ENCODE measurements at places on chromosomes 12 and 14.

DNA sequence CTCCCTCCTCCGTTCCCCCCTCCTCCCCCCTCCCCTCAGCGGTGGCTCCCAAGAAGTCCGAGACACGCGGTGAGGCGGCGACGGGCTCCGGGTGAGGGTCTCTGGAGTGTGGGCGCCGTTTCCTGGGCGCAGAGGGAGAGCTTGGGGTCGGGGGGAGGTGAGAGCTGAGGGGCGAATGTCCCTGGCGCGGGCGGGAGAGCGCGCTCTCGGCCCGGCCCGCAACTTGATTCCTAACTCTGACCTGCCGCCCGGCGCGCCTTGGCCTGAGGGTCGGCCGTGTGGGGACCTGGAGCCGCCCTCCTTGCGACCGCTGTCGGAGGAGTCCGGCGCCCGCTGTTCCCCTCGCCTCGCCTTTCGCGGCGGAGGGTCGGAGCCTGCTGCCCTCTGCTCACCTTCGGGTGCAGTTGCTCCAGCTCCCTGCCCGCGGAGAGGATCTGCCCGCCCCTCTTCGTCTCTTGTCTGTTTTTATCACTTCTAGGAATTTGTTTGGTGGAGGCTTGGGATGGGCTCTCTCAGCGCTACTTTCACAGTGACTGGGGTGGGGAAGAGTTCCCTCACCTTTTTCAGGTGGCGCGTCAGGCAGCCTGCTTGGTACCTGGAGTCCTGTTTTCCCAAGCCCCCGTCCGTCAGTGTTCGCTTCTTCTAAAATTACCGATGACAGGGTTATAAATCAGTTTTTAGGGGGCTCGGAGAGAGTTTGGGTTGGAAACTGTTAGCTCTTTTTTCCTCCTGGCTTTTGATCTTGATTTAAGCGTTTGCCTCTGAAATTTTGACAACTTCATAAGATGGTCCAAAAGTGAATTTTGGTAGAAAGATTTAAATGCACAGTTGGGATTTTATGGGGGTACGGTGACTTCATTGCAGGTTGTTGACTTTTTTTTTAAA lies 495 bp downstream of the ADIPOR2 start:
- no peak for DNase-seq

DNA sequence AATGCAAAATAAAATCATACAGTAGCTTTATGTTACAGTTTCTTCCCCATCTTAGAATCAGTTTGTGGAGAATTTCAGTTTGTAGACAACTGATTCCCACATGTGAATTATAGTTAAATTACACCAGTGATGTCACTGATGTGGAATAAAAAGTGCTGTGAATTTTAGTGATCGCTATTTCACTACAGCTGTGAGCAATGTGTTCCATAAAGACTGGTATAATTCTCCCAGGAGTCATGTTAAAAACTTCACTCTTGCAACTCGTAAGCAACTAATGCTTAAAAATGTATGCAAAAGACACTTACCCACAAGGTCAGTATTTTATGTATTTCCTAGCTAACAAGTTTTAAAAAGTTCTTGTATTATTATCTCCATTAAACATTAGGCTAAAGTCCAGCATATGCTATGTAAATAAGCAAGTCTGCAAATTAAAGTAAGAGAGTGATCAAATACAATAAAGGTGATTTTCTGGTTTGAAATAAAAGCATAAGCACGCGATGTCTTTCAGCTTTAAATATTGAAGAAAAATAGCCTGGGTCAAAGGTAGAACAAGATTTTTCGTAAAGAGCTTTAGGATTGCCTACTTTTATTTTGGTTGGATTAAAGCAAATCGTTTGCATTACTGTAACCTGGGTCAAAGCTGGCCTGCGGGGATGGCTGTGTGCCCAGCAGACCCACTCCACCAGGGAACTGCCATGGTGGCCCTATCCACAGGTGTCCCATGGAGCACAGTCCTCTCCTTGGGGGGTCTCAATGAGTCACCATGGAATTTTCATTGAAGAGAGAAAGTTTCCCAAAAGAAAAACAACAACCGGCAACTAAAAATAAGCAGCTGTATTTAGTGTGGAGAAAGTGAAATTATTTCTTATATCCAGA lies 12.7 kb upstream of the LRIG3 start:
- DNase-seq: no peak

- no peak for DNase-seq
Observed at GRCh38 chr12:106625976-106626375, 43.2 kb downstream of the RFX4 start.

GRCh38 chr14:81427348-81428058 lies 27.4 kb upstream of the STON2 start:
- DNase-seq: peak; percentile 64

GRCh38 chr14:30996892-30997659 lies 28.4 kb upstream of the AP4S1 start:
- DNase-seq: no peak

DNA sequence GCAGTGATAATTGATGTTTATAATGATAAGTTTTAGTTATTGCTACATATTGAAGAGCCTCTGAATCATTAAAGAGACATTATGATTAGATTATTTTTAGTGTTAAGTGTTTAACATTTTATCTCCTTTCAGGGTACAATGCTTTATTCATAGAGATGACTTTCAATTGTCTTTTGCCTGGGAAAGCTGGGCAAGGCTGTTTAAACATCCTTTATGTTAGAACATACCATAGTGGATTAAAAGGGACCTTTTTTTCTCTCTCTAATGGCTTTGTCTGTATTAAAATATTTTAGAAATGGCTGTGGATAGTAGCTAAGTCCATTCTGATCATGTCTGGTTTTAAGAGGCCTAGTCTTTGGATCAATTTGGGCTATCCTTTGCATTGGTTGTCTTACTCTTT lies 427.5 kb upstream of the MIS18BP1 start:
- no peak for DNase-seq

DNA sequence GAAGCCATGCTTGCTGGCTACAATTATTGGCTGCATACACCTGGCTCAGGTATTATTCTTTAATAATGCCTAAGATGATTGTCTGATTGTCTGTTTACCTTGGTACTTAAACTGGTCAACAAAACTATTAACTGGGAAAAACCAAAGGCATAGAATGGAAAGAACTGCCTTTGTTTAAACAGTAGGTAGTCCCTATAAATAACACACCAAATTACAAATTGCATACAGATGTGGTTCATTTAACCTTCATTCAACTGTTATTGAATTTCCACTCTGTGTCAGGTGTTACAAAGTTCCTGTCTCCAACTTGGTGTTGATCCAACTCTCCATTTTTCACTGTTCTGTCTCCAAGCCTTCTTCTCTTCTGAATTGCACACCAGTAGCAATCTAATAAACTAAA lies 79.8 kb upstream of the FSCB start:
- DNase-seq: no peak

- peak; percentile 33 for DNase-seq
Observed at GRCh38 chr12:81078469-81079196, 754 bp downstream of the ACSS3 start.

GRCh38 chr14:77967110-77967509 lies 167.2 kb downstream of the ADCK1 start:
- no peak for DNase-seq

DNA sequence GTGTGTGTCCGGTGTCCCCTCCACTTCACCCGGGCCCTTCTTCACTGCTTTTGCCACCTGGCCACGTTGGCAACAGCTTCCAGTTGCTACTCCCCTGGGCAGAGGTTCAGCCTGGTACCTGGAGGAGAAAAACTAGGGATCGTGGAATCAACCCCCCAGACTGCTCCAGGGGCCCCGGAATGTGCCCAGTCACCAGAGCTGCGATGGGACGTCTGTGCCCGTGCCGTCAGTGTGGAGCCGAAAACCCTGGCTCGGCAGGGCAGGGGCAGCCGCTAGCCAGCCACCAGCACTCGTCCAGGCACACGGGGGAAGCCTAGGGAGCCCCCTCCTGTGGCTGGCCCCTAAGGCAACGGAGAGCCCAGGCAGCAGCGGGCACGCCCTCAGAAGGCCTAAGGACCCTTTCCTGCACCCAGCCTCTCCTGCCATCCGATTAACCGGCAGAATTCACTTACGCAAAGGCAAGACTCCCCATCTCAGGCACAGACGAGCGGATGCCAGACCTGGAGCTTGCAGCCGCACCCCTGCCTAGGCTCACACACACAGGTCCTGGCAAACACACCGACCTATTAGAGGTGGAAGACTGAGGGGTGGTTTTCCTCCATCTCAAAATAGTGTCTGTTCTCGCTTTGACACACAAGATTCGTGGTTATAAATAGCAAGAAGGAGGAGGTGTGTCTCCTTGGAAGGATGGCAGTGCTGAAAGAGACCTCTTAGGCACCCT lies 62.6 kb downstream of the FBXL14 start:
- no peak for DNase-seq

DNA sequence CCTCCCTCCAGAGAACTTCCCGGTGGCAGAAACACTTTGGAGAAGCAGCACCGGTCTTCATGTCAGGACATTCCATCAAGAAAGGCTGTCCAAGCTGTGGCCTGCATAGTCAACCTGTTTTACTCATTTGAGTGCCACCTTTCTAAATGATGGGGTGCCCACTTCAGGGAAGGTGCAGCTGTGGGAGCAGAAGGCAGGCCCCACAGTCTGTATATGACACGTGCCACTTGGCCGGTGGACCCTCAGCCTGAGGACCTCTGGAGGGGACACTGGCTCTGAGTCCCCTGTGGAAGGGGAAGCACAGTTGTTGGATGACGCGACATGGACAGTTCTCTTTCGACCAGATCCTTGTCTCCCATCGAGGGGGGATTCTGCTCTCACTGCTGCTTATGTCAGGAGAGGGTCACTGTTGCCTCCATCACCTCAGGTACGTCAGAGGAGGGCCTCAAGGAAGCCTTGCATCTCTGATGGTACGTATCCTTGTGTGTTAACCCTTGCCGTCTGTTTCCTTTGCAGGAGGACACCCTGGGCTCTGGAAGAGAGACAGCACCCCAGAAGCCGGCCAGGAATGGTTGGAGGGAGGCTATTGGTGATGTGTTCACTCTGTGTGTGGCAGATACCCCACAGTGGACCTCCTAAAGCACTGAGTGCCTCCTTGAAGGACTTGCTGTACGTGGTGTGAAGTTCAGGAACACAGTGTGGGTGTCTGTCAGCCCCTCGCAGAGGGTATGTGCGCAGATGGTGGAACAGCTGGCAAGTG lies 132.1 kb upstream of the RTL1 start:
- DNase-seq: peak; percentile 9

DNA sequence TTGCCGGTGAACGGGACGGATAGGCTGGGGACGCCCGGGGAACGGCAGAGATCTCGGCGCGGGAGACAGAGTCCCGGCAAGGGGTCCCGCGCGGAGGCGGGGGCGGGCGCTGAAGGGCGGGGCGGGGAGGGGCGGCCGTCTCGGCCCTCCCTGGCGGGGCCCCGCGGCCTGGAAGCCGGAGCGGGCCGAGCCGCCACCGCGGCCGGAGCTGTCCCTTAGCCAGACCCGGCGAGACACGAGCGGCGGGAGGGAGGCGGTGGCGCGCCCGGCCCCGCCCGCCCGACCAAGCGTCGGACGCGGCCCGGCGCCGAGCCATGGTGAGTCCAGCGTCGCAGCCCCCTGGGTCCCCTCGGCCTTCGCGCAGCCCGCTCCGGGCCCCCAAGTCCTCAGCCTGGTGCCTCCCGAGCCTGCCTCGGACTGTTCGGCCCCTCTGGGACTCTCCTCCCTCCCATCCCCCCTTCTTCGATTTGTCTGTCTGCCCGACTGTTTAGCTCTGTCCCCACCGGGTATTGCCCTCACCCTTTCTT lies at the start of gene ARHGEF40:
TSS of gene ARHGEF40 (plus strand) at position 222 of the 527 bp plus-strand sequence. CDS start at position 315, 93 bp downstream.
- peak; percentile 88 for DNase-seq

DNA sequence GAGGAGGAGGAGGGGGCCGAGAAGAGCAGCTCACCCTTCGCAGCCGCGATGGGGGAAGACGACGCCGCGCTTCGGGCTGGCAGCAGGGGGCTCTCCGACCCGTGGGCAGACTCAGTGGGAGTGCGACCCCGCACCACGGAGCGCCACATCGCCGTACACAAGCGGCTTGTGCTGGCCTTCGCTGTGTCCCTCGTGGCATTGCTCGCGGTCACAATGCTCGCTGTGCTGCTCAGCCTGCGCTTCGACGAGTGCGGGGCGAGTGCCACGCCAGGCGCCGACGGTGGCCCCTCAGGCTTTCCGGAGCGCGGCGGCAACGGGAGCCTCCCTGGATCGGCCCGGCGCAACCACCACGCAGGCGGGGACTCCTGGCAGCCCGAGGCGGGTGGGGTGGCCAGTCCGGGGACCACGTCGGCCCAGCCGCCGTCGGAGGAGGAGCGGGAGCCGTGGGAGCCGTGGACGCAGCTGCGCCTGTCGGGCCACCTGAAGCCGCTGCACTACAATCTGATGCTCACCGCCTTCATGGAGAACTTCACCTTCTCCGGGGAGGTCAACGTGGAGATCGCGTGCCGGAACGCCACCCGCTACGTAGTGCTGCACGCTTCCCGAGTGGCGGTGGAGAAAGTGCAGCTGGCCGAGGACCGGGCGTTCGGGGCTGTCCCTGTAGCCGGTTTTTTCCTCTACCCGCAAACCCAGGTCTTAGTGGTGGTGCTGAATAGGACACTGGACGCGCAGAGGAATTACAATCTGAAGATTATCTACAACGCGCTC lies 745 bp downstream of the TRHDE start:
- DNase-seq: peak; percentile 41

DNA sequence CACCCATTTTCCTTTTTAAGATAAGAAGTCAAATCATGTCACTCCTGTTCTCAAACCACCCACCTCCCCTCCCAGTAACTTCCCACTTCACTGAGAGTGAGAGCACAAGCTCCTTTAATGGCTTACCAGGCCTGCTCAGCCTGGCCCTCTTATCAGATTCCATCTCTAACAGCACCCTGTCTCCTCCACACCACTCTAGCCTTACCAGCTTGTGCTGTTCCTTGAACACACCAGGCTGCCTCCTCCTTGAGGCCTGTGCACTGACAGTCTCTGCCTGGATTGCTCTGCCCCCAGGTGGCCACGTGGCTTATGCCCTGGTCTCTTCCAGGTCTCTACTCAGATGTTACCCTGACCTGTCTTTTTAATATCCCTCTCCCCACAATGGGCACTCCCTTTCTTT lies 40.1 kb upstream of the EVL start:
- no peak for DNase-seq

- no peak for DNase-seq
Observed at GRCh38 chr14:24894583-24895242, 155.2 kb downstream of the STXBP6 start.

GRCh38 chr12:74441872-74442271 lies 95.8 kb upstream of the ATXN7L3B start:
- DNase-seq: no peak

DNA sequence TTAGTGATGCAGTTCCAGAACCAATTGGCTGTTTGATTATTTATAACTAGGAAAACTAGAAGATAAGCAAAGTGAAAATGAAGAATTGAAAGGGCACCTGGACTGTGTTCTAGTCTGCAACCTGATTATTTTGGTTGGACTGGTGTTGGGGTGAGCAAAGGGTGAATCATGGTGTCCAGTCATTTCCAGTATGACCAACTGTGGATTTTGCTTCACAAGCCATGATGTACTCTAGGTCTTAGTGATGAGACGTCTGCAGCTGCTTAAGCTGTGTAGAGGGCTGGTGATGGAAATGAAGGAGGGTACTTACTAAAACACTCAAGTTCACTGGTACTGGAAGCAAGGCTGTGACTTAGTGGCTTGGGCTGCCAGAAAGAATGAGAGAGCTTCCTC lies 193.2 kb upstream of the FRMD6 start:
- DNase-seq: no peak

- DNase-seq: peak; percentile 63
Observed at GRCh38 chr12:83018088-83018487, 331.4 kb downstream of the TMTC2 start.

Measured in right hindlimb (tissue), 1 donor.